T-helper 17 cell (primary cell): ENCODE measurements at places on chromosomes 5 and 9.
A peak's percentile ranks its signal among the peaks of the same experiment; 100 is the strongest.

- no peak for DNase-seq
Measured at GRCh38 chr5:138054847-138055558, 22.1 kb upstream of the FAM13B start.

DNA sequence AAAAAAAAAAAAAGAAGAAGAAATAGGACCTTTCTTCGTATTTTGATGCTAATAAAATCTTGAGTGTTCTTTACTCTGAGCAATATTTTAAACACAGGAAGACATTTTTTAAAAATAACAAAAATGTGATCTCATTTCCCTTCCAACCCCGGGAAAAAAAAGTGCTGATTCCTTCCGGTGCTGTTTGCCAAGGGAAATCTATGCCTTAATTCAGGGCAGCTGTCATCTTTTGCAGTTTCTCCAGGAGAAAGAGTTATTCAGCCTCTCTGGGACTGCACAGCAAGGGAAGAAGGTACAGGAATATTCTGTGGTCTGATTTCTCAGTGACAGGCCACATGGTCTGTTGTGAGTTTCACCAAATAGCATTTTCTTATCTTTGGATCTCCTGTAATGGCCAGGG, 291.9 kb upstream of the IRX1 start:
- no peak for DNase-seq

- DNase-seq: no peak
Measured at GRCh38 chr5:77946381-77947040, 170.4 kb upstream of the TBCA start.

DNA sequence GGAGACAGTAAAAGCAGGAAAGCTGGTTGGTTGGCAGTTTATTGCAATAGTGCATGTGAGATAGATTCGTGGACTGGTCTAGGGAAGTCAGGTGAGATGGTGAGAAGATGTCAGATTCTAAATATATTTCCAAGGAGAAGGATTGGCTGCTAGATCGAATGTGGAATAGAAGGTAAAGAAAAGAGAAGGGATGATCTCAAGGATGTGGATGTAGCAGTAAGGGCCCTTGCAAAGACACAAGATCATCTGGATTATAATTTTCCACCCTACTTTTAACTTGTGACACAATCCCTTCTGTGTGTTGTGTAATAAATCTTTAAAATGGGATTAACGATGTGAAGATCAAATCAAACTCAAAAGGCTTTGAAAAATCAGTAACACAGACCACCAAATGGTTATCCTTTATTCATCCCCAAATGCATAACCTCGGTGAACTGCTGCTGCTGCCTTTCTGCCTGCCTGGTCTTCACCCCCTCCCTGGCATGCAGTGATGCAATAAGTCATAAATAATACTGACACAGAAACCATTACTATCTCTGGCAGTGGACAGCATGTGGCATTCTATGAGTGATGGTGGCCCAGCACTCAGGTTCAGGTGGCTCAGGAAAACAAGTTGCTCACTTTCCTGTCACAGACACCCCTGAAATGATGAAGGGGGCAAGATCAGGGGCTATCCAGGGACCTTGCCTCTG, 178.4 kb downstream of the FAM114A2 start:
- no peak for DNase-seq

DNA sequence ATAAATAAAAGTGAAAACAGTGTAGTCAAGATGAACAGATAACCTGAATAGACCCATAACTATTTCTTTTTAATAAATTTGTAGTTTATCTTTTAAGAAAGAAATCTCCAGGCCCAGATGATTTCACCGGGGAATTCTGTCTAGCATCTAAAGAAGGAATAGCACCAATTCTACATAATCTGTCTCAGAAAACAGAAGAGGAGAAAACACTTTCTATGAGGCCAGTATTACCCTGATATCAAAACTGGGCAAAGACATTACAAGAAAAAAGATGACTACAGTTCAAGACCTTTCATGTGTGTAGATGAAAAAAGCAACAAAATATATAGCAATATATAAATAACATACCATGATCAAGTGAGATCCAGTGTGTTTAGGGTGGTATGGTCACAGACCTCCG, 31.4 kb downstream of the TTC23L start:
- no peak for DNase-seq

GRCh38 chr5:174312270-174312617, 266.7 kb downstream of the NSG2 start:
- DNase-seq: no peak

- DNase-seq: no peak
Measured at GRCh38 chr5:145939540-145940065, 3.2 kb downstream of the SH3RF2 start.

DNA sequence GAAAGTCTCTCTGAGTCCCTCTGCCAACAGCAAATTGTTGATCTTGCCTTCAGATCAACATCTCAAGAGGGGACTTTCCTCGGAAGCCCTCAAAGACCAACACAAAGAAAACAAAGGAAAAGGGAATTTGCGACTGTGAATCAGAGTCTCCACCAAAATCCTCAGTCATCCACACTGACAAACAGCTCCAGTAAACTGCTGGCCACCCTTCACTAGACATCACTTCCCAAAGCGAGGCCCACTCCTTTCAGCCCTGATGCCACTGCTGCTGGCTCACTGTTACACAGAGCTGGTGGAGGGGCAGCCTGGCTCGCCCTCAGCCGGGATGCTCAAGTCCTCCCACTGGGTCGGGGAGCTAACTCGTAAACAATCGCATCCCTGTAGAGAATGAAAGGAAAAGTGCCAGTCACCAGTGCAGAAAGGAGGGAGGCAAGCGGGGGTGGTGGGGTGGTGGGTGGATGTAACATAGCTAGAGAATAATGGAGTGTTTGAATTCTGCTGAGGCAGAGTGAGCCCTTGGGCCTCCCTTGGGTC, 1.3 kb downstream of the FGF1 start:
- no peak for DNase-seq

DNA sequence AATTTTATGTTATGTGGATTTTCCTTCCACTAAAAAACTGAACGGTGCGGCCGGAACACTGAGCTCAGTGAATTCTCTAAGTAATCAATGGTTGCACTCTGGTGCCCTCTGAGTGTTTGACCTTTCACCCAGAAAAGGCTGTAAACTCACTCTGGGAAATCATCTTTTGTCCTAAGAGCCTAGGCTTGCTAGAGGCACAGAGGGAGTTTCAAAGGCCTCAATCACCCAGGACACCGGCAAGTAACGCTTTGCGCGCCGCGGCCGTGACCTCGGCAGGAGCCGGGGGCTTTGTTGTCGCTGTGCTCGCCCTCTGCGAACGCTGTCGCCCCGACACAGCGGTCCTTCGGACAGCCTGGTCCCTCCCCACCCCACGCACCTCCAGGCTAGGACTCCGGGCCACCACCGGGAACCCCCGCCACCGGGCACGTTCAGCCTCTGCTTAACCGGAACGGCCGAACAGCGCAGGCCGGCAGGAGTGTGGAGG, 703 bp downstream of the ISCA1 start:
- DNase-seq: no peak

DNA sequence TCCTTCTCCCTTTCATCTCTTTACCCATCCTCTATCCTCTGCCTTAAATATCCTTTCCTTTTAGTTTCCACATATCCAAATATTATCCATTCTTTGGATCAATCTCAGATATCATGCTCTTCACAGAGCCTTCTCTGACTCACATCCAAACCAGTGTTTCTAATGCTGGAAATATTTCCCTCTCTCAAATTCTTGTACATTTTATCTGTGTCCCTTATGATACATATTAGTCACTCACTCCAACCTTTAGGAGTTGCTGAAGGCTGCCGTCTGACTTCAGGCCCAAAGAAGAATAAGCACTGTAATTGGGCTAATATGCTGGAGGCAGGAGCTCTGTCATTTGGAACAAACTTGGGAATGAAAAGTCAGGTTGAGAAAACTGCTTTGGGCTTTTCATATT, 156.4 kb upstream of the RUSC2 start:
- DNase-seq: no peak

- DNase-seq: no peak
Measured at GRCh38 chr5:1666812-1667588, 132.6 kb downstream of the MRPL36 start.

DNA sequence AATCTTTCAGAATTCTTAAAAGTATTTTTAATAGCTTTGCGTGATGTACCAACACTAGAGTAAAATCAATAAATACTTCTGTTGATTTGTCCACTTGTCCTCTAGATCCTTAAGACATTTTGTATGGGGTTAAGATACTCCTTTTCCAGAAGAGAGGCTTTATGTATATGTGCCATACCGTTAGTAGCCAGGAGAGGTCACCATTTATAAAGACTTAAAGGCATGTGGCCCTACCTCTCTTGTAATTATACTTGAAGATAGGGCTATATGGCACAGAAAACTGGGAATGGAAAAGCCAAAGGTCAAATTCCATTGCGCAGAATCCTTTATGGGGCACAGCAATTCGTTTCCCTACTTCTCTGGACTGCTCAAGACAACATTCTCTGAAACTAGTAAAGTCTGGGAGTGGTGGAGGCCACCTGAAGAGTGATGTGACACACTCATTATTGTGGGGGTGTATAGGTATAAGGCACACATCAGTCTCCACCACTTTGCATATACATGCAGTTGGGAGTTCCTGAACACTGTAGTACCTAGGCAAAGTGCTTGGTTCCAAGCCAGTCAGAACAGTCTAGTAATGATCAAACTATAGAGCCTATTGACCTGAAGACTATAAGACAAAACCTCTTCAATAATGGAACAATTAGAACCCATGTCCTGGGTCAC, 140.1 kb upstream of the FBXL17 start:
- DNase-seq: no peak

DNA sequence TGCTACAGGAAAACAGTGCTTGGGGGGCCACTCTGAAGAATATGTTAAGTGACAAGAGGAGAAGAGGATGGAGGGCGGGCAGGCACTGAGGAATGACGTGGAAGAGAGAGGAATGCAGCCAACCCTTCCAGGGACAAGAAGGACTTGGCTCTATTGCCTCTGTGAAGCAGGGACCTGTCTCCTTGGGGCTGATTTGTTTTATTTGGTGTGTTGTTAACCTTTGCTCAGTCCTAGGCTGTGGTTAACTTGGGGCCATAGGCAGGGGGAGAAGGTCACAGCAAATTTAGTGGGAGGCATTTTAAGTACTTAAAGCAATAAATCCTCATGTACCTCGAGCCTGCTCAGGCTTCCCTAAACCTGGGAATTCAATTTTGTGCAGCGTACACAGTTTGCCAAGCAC, 39.9 kb downstream of the KIF4B start:
- DNase-seq: no peak

DNA sequence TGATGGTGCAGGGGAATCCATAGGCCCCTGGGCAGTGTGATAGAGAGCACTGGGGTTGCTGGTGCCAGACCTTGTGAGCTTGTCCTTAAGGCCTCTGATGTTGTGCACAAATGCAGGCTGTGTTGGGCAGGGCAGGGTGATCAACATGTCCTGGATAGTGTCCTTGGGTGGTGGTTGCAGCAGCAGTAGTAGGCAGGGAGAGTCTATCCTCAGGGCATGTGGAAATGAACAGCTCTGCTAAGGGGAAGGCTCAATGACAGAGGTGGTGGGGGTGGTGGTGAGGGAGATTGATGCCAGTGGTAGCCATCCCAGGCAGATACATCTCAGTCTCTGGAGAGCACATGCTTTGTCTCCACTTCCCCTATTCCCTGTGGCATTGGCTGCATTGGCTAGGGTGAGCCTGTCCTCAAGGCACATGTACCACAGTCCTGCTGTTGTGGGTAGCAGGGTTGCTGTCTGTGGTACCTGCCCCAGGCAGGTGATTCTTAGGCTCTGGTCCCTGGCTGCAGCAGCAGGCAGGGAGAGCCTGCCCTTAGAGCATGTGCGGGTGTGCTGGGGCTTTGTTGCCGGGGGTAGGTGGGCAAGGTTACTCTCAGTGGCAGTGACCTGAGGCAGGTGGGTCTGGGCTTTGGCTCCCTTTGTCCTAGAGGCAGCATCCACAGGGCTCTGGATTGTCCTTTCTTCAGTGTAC, 111.1 kb downstream of the WDR70 start:
- DNase-seq: no peak

- peak; percentile 85 for DNase-seq
Measured at GRCh38 chr5:68433923-68434879, 218.6 kb downstream of the PIK3R1 start.

DNA sequence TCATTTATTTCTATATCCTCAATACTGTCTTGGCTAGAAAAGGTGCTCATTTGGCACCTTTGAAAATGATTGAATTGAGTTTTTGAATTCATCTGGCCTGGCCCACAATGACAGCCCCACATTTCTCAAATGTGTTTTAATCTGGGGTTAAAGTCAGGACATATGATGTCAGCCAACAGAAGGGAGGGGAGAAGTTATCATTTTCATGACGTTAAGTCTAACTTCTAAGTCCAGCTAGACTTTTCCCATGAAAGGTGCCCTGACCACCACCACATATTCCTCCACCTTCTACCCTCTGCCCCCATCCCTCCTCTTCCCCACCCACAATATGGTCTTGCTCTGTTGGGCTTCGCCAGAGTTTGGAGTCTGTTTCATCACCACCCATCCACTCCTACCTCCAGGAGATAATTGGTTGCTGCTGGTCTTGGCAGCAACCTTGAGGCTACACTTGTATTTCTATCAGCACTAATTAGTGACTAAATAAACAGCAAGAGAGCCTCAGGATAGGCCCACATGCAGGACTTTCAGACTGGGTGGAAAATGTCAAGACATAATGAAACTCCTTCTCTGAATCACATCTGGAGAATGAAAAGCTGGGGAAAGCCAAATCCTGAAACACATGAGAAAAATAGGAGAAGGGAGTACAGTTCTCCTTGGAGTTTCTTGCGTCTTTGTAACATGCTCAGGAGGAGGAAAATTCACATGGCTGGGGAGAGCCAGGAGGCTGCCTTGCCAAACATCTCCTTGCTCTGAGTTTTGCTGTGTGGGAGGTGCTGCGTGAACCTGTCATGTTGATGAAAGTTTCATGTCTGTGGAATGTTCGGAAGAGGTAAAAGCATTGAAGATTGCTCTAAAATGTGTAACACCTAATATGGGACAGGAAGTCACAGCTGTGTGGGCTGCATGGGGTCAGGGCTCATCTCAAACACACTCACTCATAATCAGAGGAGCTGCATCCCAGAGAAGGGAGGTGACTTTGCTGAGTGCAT, 544.7 kb upstream of the KLF4 start:
- DNase-seq: no peak

DNA sequence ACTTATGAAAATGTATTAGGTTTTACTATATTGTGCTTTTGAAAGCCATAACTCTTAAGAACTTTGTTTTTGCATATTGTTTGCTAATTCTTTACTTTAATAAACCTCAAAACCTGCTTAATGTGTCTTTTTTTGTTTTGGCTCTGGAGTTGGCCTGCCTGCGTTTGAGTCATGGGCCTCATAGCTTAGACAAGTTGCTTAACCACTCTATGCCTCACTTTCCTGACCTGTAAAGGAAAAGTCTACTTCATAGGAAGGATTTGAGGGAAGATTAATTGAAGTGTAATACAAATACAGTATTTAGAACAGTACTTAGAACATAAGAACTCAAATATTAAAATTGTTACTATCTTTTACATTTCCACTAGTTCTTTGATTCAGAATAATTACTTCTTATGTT, 10.3 kb downstream of the SMIM32 start:
- DNase-seq: no peak

DNA sequence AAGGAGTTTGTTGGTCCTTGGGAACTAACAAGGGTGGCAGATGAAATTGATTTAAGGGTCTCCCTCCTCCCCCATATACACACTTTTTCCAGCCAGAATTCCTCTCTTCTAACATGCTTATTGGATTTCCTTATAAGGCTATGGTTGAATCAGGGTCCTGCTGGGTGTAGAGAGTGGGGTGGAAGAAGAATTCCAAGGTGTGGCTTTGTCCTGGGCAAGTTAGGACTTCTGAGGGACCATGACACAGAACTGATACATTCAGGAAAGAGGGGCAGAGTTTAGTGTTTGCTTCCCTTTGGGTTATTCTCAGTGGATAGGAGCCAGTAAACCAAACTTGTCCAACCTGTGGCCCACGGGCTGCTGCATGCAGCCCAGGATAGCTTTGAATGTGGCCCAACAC, 116.5 kb downstream of the SNX18 start:
- no peak for DNase-seq
